ENCODE measurements at places on chromosomes 7 and 10.
A peak's percentile ranks its signal among the peaks of the same experiment; 100 is the strongest.

DNA sequence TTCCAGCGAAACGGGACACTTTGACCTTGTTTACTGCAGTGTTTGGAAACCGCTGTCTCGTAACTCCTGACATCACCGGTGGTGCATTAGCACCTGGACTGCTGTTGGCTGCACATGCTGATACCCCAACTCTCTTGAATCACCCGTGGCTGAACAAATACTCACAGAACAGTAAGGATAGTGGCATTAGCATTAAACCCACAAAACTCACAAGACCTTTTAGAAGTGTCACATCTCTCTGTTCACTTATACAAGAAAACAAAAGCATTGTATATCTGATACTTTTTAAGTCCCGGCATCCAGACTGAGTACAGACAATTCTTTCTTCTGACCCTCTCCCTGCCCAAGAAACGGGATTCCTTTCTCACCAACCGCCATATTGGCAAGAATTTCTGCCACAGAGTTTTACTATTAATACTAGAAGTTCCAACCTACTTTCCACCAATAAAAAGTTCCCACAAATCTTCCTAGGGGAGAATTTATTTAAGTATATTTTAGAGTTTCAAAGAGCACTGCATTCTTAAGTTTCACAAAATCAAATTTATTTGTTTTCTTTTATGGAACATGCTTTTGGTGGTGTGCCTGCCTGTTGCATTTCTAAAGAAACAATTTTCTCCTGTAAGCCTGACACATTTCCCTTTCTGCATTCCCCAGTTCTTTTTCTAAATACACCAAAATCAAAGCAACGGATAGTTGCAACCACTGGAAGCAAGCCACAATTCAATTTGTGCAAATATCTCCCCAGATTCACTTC, 208.4 kb upstream of the KLF14 start:
- DNase-seq: no peak

GRCh38 chr7:47428052-47428767, 153.7 kb downstream of the TNS3 start:
- no peak for DNase-seq

DNA sequence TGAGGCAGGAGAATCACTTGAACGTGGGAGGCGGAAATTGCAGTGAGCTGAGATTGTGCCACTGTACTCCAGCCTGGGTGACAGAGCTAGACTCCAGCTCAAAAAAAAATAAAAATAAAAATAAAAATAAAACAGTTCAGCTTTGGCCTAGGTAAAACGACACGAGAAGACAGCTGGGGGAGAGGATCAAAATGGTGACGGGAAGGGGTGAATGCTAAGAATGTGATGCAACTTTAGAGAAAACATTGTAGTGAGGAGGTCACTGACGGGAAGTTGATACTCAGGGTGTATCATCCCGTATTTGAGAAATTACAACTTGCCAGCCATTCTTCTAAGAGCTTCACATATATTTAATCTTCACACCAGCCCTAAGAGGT, 1.1 kb downstream of the NDST2 start:
- DNase-seq: no peak

DNA sequence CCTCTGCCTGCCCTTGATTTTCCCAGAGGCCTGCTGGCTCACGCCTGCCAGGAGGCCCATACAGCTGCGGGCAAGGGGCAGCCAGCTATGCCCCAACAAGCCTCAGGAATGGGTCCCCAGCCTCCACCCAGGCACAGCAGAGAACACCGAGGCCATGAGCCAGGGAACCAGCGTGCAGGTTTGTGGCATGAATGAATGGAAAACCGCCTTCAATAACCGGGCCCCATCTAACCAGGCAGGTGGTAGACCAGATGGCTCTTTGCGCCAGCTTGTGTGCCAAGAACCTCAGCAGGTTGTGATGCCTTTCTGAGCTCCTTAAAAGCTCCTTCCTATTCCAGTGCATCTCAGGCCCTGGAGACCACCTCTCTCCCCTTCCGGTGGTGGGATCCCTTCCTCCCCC, 50.2 kb downstream of the ELFN1 start:
- DNase-seq: no peak

DNA sequence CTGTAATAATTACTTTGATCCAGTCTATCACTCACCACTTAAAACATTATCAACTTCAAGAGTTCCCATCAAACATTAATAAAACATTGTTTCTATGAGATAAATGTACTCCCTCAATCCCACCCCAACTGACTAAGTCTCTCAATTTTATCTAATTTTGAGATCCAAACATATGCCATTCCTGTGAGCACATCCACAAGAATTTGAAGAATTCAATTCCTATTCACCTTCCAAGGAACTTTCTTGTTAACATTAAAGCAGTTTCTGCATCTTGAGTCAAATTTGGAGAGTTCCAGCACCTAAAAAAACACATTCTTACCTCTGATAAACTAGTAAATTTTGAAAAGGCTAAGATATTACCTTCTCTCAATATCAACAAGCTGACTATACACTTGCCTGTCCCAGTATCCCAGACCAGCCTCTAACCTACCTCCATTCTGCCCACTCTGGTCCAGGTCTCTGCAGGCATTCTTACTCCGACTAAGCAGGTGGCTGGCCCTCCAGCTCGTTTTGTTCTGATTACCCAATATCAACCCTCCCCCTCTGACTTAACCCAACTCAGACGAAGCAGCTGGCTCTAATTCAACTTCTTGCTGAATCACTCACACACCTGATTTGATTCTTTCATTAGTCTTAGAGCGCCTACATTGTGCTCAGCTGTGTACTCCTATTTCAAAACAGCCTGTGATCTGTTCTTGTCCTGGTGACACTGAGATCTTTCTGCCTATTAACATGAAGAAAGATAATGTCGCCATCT, 275.2 kb downstream of the IPMK start:
- DNase-seq: no peak

DNA sequence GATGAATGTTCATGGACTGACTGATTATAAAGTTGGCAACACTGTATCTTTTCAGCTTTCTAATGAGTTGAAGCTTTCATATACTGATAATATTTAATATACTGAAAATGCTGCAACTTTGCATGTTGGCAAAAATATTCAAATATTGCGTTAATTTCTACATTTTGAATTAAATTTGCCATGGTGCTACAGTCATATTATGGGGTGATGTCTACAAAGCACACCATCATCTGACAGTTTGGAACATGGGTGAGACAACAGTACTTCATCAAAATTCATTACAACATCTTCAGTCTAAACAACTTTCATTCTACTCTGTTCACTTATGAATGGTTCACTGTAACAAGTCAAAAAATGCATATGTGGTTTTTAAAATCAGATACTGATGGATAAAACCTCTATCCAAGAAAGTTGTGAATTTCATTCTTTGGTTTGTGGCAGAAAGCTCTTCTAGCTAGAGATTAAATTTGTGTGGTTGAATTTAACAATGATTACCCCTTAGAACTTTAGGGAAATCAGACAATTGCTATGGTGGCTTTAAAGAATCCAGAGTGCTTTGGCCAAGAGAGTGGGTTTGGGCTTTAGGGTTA, 136.4 kb downstream of the TMEM26 start:
- no peak for DNase-seq

DNA sequence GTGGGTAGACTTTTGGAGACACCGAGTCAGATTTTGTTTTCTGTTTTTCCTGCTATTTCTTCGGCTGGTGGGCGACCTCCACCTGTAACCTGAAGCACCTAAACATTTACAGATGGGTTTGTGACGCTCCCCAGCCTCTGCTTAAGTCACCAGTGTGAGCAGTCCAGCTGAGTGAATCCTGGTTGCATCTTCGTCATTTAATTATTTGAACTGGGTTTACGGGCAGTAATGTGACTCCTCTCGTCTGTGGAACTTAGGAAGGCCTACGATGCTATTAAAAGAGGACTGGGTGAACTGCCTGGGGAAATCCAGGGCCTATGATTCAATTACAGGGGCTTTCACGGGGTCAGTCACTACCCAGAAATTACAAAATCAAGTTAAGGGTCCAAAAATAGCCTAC, 52.5 kb downstream of the WNT2 start:
- DNase-seq: no peak

GRCh38 chr10:122207596-122207995, 63.5 kb upstream of the BTBD16 start:
- DNase-seq: no peak

- no peak for DNase-seq
Measured at GRCh38 chr10:3807928-3808496, 23.0 kb upstream of the KLF6 start.

- DNase-seq: no peak
Measured at GRCh38 chr10:127492607-127493250, 56.4 kb upstream of the NPS start.

DNA sequence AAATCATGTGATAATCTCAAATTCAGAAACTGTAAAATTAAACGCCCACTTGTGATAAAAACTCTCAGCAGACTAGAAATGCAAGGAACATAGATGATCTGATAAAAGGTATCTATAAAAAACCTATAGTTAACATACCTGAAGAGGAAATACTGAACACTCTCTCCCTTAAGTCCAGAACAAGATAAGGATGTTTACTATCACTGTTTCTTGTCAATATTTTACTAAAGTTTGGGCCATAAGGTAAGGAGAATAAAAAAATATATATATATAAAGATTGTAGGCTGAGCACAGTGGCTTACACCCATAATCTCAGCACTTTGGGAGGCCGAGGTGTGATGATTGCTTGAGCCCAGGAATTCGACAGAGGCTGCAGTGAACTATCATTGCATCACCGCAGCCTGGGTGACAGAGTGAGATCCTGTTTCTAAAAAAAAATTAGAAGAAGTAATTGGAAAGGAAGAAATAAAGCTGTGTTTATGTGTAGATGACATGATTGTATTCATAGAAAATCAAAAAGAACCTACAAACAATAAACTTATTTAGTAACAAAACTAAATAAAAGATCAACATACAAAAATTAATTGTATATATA, 28.4 kb downstream of the MPLKIP start:
- DNase-seq: no peak

- no peak for DNase-seq
Measured at GRCh38 chr10:91036807-91037411, 116.0 kb upstream of the ANKRD1 start.

DNA sequence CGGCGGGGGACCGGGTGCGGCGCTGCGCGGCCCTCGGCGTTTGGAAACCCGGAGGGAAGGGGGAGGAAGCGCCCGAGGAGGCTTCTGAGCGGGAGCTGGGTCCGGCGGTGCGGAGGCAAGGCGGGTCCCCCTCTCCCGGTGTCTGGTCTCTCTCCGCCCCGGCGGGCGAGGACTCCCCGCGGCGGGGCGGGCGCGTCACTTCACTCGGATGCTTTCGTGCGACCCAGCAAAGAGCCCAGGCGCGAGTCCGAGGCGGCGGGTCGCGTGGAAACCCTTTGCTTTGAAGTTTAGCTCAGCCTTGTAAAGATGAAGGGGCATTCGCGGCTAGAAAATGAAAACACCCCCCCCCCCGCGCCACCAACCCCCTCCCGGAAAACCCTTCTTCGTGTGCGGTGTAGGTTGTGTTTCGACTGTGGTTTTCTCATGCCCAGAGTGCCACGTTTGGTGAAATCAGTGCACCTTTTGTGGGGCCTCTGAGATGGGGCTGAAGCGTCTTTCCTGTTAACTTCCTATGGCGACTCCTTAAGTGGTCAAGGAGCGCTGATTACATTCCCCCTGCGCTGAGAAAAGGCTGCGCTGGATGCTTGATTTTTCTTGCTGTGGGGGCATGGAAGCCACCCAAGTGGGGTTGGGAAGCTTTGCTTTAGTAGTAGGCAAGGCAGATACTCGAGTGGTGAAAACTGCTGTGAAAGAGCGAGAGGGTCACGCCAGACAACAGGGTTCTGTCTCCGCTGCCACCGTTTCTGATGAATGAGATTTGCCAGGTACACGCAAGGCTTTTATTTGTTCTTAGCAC, 876 bp downstream of the GNAI1 start:
- no peak for DNase-seq

- no peak for DNase-seq
Measured at GRCh38 chr10:82722273-82722672, 847.3 kb downstream of the NRG3 start.

DNA sequence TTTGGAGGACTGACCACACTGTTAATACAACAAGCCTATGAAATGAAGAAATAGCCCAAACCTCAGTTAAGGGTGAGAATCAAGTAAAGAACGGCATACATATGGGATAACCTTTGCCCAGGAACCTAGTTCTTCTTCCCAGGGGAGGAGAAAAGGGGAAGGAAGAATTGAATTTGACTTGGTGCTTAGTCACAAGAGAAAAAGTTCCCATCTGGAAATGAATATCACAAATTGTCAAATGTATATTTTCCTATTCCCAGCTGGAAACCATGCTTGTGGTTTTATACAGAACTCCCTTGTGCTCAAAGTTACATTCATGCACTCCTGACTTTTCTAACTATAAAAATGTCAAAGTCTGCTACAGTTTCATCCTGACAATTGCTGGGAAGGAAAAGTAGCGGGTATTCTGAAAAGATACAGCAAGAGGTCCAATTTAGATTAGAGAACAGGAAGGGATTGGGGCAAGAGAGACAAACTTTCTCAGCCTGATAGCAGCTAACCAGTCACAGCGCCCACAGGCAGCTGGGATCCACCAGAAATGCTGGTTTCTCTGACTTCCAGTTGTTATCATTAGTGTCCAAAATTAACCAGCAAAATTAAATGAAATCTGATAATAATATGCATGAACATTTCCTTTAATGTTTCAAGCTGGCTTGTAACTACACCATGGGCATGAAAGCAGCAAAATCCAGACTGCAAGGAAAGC, 18.6 kb upstream of the GSAP start:
- no peak for DNase-seq

DNA sequence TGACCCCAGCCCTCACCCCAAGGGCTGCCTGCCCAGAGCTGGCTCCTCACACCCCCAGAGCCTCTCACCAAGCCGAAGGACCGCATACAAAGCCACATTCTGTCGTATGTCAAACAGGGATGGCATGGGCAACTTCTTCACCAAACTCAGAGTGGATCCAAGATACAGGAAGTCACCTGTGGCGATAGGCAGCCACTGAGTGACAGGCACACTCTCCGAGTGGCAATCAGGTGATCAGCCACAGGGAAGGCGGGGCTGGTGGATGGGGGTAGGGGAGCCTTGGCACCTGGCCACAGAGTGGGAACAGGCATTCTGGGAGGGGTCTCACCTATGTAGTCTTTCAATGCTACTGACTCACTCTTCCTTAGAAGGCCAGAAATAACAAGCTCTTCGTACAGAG, 7.1 kb upstream of the ASB10 start:
- no peak for DNase-seq

GRCh38 chr10:63896992-63897391, 375.8 kb downstream of the REEP3 start:
- DNase-seq: no peak

- no peak for DNase-seq
Measured at GRCh38 chr10:113921561-113922370, 67.3 kb downstream of the NHLRC2 start.

GRCh38 chr7:38463277-38464225, 167.6 kb downstream of the AMPH start:
- DNase-seq: peak; percentile 67

DNA sequence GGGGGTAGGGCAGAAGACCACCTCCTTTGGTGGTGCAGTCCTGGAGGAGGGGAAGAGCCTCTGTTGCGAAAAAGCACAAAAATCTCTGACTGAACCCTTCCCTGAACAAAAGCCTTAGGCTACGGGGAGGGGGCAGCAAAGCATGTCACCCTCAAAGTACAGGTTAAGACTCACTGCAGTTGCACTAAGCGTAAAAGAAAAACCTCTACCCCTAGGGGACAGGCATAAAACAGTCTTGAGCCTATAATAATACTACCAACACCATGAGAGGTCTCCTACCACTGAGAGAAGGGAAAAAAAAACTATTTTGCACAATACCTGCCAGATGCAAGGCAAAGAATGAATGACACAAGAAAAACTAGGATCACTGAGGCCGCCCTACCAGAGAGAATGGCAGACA, 17.3 kb downstream of the TNPO3 start:
- DNase-seq: no peak

All from stimulated activated CD8-positive, alpha-beta memory T cell treated with anti-CD3 and anti-CD28 coated beads, Interleukin-7, amount 100 ng/mL, for 24 hours (primary cell).